ENCODE measurements at places on chromosomes 7 and 10.

GRCh38 chr7:33907625-33908024, 2.3 kb downstream of the BMPER start:
- DNase-seq, result no peak

DNA sequence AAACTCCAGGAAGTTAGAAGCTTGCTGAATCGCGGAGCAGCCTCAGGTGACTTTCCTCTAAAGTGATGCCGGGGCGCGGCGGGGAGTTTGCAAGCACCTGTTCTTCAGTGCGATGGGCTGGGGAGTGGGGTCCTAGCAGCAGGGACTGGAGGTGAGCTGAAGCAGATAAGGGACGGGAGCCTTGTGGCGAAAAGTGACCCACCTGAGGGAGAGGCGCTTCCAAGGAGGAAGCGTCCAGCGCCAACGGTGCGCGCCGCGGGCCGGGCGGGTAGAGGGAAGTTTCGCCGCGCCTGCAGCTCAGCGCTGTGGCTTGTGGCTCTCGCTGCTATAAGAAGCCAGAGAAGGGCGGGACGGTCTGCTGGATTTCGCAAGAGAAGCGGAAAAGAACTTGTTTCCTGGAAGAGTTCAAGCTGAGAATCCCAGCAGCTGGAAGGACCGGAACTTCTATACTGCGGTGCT, at the start of gene STEAP4:
STEAP4 (minus strand) TSS at position 305 of the 459 bp plus-strand sequence. CDS start 22,625 bp downstream, outside the sequence.
- peak; percentile 80 for DNase-seq

DNA sequence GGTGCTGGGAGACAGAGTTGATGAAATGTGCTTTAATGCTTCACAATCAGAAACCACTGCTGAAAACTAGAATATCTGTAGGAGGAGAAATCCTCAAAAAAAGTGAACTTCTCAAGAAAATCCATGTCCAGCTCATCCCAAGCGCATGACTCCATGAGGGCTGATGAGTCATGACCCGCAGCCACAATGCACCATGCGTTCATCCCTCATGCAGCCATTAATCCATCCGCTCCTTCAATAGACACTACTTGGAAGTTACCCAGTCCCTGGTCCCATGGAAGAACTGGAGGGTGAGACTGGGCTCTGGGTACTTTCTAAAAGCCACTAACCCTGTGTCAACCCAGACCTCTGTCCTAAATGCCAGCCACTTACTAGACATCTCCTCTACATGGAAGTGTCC, 24.4 kb downstream of the TMEM273 start:
- no peak for DNase-seq

DNA sequence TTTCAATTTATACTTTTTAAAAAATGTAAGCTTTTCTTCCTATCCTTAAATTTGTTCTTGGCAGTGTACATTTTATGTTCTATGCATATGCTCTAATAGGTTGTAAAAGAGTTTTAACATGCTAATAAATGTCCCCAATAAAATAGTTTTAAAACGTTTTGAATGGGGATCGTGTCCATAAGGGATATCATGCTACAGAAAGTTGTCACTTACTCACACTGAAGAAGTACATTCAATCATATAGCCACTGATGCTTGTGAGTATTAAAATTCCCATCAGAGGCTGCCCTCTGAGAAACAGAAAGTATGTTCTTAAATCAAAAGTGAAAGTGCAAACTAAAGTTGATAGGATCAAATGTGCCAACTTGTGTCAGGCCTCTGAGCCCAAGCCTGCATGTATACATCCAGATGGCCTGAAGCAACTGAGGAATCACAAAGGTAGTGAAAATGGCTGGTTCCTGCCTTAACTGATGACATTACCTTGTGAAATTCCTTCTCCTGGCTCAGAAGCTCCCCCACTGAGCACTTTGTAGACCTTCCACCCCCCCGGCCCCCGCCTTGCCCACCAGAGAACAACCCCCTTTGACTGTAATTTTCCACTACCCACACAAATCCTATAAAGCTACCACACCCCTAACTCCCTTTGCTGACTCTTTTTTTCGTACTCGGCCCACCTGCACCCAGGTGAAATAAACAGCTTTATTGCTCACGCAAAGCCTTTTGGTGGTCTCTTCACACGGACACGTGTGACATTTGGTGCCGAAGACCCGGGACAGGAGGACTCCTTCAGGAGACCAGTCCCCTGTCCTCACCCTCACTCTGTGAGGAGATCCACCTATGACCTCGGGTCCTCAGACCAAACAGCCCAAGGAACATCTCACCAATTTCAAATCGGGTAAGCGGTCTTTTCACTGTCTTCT, 877 bp upstream of the NOD1 start:
- peak; percentile 74 for DNase-seq

GRCh38 chr7:41567031-41567730, 135.7 kb downstream of the INHBA start:
- DNase-seq, result no peak

GRCh38 chr7:44331682-44332081, 6.3 kb upstream of the CAMK2B start:
- no peak for DNase-seq

- no peak for DNase-seq
Observed at GRCh38 chr7:158781974-158782664, 47.2 kb downstream of the ESYT2 start.

DNA sequence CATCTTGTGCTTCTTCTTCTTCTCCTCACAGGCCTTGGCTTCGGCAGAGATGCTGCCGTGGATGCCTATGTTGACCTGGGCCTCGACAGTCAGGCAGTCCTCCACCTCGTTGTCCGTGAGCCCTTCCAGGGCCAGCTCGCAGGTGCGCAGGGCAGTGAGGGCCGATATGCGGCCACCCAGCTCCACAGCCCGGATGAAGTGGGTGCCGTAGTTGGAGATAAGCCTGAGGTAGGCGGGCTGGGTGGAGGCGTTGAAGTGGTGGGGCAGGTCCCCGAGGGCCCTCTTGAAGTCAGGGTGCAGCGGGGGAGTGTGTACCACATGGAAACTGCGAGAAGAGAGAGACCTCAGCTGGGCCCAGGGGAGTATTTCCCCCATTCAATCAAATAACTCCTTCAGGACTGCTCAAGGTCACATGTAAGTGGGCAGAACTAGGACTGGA, 3.7 kb downstream of the PRF1 start:
- DNase-seq, result no peak

DNA sequence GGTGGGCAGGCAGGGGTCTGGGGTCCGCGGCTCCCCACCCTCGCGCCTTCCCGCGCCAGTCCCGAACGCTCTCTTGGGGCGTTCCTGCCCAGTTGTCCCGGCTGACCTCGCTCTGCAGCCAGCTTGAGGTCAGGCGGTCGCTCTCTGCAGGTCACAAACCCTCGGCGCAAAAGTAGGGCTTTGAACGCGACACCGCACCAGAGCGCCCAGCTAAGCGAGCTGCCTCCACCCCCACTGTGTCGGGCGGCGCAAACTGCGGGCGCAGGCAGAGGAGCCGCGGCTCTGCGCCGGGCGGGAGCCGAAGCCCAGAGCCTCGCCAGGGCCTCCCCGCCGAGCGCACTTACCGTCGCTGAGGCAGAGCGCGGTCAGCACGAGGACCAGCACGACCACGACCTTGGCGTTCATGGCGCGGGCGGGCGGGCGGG, 284 bp downstream of the CXCL12 start:
- DNase-seq, result peak; percentile 40

DNA sequence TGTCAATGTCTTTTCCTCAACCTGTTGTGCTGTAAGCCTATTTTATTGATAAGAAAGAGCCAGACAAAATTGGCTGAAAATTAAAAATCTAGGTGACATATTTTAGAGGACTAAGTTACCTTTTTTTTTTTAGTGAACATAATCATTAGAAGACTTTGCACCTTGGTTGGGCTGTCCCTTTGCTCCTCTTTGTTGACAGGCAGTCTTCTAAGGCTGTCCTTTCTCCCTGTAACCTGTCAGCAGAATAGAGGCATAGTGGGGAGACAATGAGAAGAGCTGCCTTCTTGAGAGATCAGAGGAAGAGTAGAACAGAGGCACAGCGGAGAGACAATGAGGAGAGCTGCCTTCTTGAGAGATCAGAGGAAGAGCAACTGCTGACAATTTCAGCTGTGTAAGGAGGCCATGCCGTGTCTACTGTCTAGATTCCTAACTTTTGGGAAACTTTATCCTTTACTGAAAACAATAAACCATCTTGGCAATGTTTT, 238.3 kb upstream of the FZD1 start:
- DNase-seq, result no peak

GRCh38 chr7:138449580-138449979, 10.5 kb upstream of the TRIM24 start:
- DNase-seq, result peak; percentile 56

GRCh38 chr10:62052276-62052675, 150.8 kb downstream of the ARID5B start:
- no peak for DNase-seq

DNA sequence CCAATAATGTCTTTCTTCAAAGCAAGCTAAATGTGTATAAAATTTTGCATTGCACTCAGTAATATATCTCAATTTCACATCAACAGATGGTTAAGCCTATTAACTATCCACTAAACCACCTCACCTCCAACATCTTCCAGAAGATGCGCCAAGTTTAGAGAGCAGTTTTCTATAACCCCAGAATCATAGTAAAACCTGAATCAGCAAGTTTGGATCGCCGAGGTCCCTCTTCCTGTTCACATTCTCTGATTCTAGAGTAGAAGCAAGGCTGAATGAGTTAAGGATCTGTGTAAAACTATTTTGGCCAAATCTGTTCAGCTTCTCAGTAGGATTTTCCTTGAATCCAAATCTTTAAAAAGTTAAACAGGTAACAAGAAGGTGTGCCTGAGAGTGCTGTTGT, 1.4 kb upstream of the FAM204A start:
- DNase-seq, result no peak

- no peak for DNase-seq
Observed at GRCh38 chr10:131890276-131891195, 10.3 kb upstream of the PPP2R2D start.

- DNase-seq, result no peak
Observed at GRCh38 chr10:111515706-111516105, 438.9 kb downstream of the ADRA2A start.

GRCh38 chr10:102626026-102626685, 18.1 kb upstream of the TRIM8 start:
- peak; percentile 51 for DNase-seq

GRCh38 chr10:75999001-75999400, 567.6 kb downstream of the LRMDA start:
- no peak for DNase-seq

DNA sequence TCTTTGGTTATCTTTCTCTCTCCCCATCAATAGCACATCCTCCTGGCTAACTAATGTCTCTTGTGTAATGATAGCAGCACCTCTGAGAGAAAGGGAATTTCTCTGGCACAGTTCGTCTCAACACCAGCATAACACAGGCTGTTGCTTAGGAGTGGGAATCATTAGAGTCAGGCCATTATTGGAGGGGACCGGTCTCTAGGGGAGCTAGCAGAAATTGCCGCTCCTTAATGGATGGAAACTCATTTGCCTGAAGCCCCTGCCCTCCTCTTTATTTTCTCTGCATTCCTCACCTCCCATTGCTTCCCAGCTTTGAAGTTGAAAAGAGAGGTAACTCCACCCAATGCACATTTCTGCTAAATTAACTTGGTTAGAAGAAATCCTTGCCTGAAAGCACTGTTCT, 11.9 kb downstream of the LRRC4 start:
- DNase-seq, result peak; percentile 54

GRCh38 chr10:120741396-120741795, 109.8 kb upstream of the WDR11 start:
- DNase-seq, result no peak

DNA sequence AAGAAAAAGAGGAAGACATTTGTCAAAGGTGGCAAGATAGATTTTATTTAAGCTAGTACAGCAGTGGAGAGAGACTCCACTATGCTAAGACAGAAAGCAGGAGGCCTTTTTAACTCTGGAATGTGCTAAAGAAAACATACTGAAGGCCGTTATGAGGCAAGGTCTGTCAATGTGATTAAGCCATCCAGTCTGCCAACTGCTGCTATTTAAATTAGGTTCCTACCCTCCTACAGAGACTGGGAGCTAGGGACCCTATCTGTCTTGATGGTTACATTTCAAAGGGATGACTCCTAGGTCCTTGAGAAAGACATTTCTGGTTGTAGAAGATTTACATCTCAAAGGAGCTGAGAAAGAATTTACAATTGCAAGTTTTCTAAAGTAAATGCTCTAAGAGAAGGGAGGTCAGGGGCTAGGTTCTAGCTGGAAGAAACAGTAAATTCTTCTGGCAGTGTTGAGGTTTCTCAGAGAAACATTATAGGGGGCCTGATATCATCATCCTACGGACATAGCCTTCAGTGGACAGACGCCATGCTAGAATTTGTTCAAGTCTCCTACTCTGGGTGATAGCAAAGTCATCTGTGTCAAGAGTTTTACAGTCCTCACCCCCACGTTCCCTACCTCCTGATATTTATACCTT, 211.6 kb downstream of the PHF14 start:
- DNase-seq, result peak; percentile 91

DNA sequence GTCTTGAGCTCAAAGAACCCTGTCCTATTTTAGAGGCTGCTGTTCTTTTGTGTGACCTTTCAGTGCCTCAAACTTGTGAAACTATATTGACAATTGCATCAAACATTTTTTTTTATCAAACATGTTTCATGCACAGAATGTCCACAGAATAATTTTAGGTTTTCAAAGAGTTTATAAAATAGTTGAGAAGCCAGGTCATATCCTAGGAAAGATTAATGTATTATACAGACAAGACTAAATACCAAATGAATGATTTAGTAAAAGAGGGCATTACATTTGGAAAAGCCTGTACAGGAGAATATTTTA, 67.0 kb downstream of the CDK6 start:
- no peak for DNase-seq

Measured in mesendoderm (in vitro differentiated cells).